ENCODE measurements at places on chromosomes 7 and 10. TPM values are rescaled to one million over a fixed set of nuclear protein-coding genes. Genes with fewer than 3 reads are reported as not detected.

Gene ELFN1
- total RNA-seq: 12.0 TPM

Gene FAM149B1
- 13.8 TPM for total RNA-seq

Gene MUC3A
- 0.57 TPM for total RNA-seq

Gene NYAP1
- 0.32 TPM for total RNA-seq

Gene SFXN2
- 1.5 TPM for total RNA-seq

Gene KCP
- total RNA-seq: 0.12 TPM

Gene TCERG1L
- not detected for total RNA-seq

Gene TMEM140
- total RNA-seq: 16.5 TPM

Gene KNDC1
- total RNA-seq: 0.20 TPM

Gene C10orf105
- total RNA-seq: 0.07 TPM

Gene SPDYE16
- total RNA-seq: not detected

Gene PDLIM1
- total RNA-seq: 231 TPM

Gene ZPBP
- total RNA-seq: not detected

Gene CCDC172
- not detected for total RNA-seq

Gene AGAP3
- 69.7 TPM for total RNA-seq

Gene MAT1A
- total RNA-seq: not detected

Gene ADIRF
- 41.8 TPM for total RNA-seq

Gene AGK
- total RNA-seq: 37.7 TPM

Gene UTF1
- total RNA-seq: not detected

Gene UCMA
- not detected for total RNA-seq

Gene TBXAS1
- total RNA-seq: 5.0 TPM

Gene MCM10
- total RNA-seq: 0.30 TPM

Gene PAPOLB
- 0.05 TPM for total RNA-seq

Gene TUBAL3
- 0.12 TPM for total RNA-seq

Gene NEBL
- 781 TPM for total RNA-seq

Gene WDR86
- total RNA-seq: 0.37 TPM
